ENCODE measurements at places on chromosomes 16 and 17. TPM values are rescaled to one million over a fixed set of nuclear protein-coding genes. Genes with fewer than 3 reads are reported as not detected.

TBX2 gene
- 31.3 TPM for total RNA-seq

CACNA1H gene
- under 0.01 TPM for total RNA-seq

HP gene
- total RNA-seq, result not detected

CES1 gene
- 0.60 TPM for total RNA-seq

XPO6 gene
- 86.2 TPM for total RNA-seq

HSPB9 gene
- total RNA-seq, result not detected

NOTUM gene
- under 0.01 TPM for total RNA-seq

TP53TG3 gene
- not detected for total RNA-seq

ATP2C2 gene
- not detected for total RNA-seq

TEDC2 gene
- total RNA-seq, result 0.34 TPM

ABAT gene
- 2.7 TPM for total RNA-seq

TMEM238L gene
- total RNA-seq, result not detected

SLC6A2 gene
- not detected for total RNA-seq

SPATA22 gene
- total RNA-seq, result not detected

TBC1D3B gene
- total RNA-seq, result 3.2 TPM

FMNL1 gene
- 14.5 TPM for total RNA-seq

OTOP3 gene
- not detected for total RNA-seq

IL17C gene
- total RNA-seq, result not detected

MMD gene
- total RNA-seq, result 52.4 TPM

MYH3 gene
- total RNA-seq, result 0.16 TPM

SSTR5 gene
- total RNA-seq, result not detected

CNTNAP1 gene
- total RNA-seq, result 39.4 TPM

MT4 gene
- total RNA-seq, result not detected

ZPBP2 gene
- not detected for total RNA-seq

KRTAP4-4 gene
- not detected for total RNA-seq

ALDH3A1 gene
- total RNA-seq, result 0.43 TPM

KRT20 gene
- not detected for total RNA-seq

PNMT gene
- total RNA-seq, result not detected

PRR14 gene
- total RNA-seq, result 3.8 TPM

CCL4L2 gene
- not detected for total RNA-seq
